PC-3 (cell line): ENCODE measurements at places on chromosomes 16 and 17. TPM values are rescaled to one million over a fixed set of nuclear protein-coding genes. Genes with fewer than 3 reads are reported as not detected.

The CHRNE gene
- 0.11 TPM in 1 of 2 replicates, not detected in the other for total RNA-seq

The CD300E gene
- total RNA-seq: not detected in 2 replicates

GRCh38 chr17:1769822-1770477 is 8.1 kb downstream of the SERPINF1 start:
- H3K36me3 ChIP-seq: no peaks in the 10 kb centered on the region
- no peak overlapping the region for H3K27ac ChIP-seq
- no peak overlapping the region for H3K4me3 ChIP-seq
- peak; percentile 17 for DNase-seq

GRCh38 chr16:66848172-66848571 is 4.0 kb downstream of the CA7 start:
- no peak overlapping the region for H3K27ac ChIP-seq
- H3K36me3 ChIP-seq: no peaks in the 10 kb centered on the region
- no peak overlapping the region for H3K4me3 ChIP-seq
- DNase-seq: no peak
- no peaks in the 10 kb centered on the region for H3K4me1 ChIP-seq

DNA sequence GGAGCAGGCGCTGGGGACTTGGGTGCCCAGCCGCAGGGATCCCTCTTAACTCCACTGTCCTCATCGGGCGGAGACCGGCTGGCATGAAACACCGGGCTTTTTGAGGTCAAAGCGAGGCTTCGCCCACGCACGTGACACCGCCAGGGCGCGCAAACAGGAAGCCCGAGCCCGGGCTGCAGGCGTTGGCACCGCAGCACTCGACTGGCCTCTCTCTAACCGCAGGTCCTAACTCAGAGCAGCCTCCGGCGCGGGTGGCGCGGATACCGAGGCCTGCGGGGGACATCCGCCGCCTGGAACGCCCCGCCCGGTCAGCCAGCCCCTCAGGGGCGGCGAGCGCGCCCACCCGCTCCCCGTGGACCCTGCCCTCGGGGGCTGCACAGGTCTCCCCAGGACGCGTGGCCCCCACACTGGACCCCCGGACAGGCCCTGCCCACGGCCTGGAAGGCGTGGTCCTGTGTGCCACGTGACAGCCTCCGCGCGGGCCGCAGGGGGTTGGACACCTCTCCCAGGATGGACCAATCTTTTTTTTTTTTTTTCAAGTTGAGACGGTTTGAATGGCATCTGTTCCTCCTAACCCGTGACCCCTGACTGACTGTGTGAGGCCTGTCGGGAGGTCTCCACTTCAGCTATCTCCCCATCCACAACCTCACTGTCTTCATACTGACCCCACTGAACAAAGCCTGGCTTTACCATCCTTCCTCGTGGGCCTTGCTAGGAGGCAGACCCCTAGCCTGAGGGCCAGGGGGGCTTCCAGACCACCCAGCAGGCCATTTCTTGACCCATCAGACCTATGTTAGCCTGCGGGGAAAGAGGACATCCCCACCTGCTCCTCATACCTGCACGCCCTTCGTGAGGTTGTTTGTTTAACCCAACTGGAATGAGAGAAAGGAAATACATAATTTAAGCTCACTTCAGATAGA is 8.4 kb upstream of the SLC47A2 start:
- DNase-seq: no peak
- H3K36me3 ChIP-seq: no peaks in the 10 kb centered on the region
- H3K27me3 ChIP-seq: no peaks in the 10 kb centered on the region
- peaks cover 26% of the 10 kb centered on the region for H3K4me1 ChIP-seq
- no peak overlapping the region for H3K27ac ChIP-seq

DNA sequence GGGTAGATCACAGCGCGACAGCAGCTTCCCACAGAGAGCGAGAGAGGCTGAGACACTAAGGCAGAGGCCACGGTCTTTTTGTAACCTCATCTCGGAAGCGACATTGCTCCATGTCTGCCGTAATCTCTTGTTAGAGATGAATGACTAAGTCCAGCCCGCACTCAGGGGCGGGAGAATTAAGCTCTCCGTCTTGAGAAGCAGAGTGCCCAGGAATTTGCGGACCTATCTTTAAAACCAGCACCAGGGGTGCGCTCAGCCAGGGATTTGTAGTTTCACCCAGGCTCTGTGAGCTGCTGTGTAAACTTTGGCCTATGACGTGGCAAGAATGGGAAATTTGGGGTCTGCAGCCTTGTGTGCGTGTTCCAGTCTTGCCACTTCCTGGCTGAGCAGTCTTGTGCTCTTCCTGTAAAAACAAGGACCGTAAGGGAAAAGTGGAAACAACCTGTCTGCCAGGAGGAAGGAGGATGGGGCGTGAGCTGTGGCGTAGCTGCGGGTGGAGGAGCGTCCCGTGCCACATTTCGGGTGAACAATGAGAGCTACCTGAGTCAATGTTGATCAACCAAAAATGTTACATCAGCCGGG is 16.0 kb upstream of the JPH3 start:
- H3K4me1 ChIP-seq: peaks cover 26% of the 10 kb centered on the region
- H3K27me3 ChIP-seq: peaks cover 12% of the 10 kb centered on the region; the same call in 1 of the 2 replicates
- no peak overlapping the region for H3K4me3 ChIP-seq
- DNase-seq: peak; percentile 53

DNA sequence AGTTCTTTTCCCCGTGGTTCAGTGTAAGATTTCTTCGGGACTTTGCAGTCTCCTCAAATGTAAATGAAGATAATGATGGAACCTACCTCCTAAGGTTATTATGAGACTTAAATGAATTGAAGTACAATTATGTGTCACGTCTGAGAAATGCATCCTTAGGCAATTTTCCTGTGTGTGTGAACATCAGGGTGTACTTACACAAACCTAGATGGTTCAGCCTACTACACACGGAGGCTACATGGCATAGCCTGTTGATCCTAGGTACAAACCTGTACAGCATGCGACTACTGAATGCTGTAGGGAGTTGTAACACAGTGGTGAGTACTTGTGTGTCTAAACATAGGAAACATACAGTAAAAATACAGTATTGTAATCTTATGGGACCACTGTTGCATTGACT is 1.1 kb upstream of the FAM20A start:
- H3K36me3 ChIP-seq: no peaks in the 10 kb centered on the region
- peaks cover 4% of the 10 kb centered on the region; the same call in 1 of the 2 replicates for H3K4me1 ChIP-seq
- H3K27me3 ChIP-seq: peaks cover 22% of the 10 kb centered on the region

The KCTD13 gene
- 8.2 and 30.2 TPM in 2 replicates for total RNA-seq

GRCh38 chr17:50218071-50218759 is 16.8 kb upstream of the COL1A1 start:
- peak; percentile 22 for DNase-seq
- peaks cover 44% of the 10 kb centered on the region for H3K4me1 ChIP-seq
- no peaks in the 10 kb centered on the region for H3K27me3 ChIP-seq
- peak overlapping the region; percentile 13; the same call in 1 of the 2 replicates for H3K4me3 ChIP-seq

The HOXB4 gene
- total RNA-seq: 0.22 and 0.58 TPM in 2 replicates

The NPIPB6 gene
- total RNA-seq: 0.17 and 2.5 TPM in 2 replicates

GRCh38 chr16:70255574-70255973 is 3.8 kb upstream of the EXOSC6 start:
- no peak for DNase-seq
- H3K4me3 ChIP-seq: no peak overlapping the region
- H3K36me3 ChIP-seq: peaks cover 45% of the 10 kb centered on the region
- H3K27me3 ChIP-seq: no peaks in the 10 kb centered on the region
- H3K27ac ChIP-seq: no peak overlapping the region
